ELF-1 (cell line): ENCODE measurements at places on chromosomes 6 and 20.

- no peak for DNase-seq
Observed at GRCh38 chr6:11535801-11536230, 1.7 kb upstream of the TMEM170B start.

GRCh38 chr6:88458662-88459061, 292.5 kb upstream of the CNR1 start:
- no peak for DNase-seq

- no peak for DNase-seq
Observed at GRCh38 chr6:170032197-170032596, 258.7 kb downstream of the DLL1 start.

DNA sequence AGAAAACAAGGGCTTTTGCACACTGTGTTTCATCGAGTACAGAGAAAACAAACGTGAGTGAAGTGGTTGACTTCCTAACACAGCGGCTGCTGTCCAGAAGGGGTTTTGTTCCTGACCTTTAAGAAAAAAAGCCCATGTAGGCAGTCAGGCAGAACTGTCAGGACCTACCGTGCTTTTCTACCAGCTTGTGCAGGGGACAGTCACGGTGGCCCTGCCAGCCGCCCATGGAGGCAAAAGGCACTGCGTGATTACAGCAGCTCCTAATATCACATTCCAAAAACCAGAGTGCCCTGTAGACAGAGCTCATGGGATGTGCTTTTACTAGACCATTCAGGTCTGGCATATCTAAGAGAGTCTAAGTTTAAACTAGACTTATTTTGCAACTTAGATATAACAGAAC, 12.2 kb downstream of the TNFAIP3 start:
- no peak for DNase-seq

GRCh38 chr20:6767536-6768227, at the start of gene BMP2:
BMP2 (plus strand) TSS chr20:6767686; CDS start chr20:6770127, 2,441 bp downstream.
- DNase-seq = no peak

GRCh38 chr6:88702956-88703556, 260.4 kb downstream of the RNGTT start:
- DNase-seq = no peak

- no peak for DNase-seq
Observed at GRCh38 chr6:110741517-110741916, 73.8 kb downstream of the CDK19 start.

GRCh38 chr20:16317445-16318362, 255.5 kb downstream of the KIF16B start:
- no peak for DNase-seq

DNA sequence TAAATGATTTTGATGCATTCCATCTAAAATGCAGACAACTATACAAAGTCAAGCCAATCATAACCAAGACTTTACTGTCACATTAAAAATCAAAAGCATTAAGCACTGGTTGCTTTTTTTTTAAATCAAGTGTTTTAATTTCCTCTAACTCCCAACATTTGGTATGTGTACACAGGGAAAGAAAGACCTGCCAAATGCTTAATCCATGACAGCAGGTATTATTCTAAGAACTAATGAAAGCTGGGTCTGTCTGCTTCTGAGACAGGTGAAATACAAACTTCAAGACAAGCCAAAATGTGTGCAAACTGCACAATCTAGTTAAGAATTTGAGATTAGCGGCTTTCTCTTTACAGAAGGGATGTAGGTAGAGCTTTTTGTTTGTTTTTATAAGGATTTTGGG, 126.1 kb downstream of the GMDS start:
- DNase-seq = no peak

DNA sequence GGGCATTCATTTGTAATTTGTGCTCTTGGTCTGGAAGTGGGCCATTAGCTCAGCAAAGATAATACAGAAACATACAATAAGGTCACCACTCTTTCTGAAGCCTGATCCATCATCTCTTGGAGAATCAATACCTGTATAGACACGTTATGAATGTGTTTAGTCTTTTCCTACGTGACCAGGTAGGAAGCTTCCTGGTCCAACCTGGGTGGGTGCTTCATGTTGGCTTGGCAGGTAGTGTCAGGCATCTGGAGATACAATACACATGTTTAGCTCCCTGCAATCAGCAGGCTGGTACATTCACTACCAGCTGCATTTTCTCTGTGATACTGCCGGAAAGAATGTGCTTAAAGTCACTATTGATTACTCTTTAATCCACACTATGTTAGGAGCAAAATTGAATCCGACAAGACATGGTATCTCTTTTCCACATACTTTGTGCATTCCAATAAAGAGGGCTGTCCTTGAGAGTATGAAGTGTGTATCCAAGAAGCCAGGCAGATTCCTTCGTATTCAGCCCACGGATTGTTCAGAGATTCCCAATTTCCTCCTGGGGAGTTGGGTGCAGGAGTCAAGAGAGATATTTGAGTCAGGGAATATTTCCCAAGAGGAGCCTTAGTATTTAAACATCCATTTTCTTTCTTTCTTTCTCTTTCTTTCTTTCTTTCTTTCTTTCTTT, 49.9 kb upstream of the RANBP9 start:
- no peak for DNase-seq

DNA sequence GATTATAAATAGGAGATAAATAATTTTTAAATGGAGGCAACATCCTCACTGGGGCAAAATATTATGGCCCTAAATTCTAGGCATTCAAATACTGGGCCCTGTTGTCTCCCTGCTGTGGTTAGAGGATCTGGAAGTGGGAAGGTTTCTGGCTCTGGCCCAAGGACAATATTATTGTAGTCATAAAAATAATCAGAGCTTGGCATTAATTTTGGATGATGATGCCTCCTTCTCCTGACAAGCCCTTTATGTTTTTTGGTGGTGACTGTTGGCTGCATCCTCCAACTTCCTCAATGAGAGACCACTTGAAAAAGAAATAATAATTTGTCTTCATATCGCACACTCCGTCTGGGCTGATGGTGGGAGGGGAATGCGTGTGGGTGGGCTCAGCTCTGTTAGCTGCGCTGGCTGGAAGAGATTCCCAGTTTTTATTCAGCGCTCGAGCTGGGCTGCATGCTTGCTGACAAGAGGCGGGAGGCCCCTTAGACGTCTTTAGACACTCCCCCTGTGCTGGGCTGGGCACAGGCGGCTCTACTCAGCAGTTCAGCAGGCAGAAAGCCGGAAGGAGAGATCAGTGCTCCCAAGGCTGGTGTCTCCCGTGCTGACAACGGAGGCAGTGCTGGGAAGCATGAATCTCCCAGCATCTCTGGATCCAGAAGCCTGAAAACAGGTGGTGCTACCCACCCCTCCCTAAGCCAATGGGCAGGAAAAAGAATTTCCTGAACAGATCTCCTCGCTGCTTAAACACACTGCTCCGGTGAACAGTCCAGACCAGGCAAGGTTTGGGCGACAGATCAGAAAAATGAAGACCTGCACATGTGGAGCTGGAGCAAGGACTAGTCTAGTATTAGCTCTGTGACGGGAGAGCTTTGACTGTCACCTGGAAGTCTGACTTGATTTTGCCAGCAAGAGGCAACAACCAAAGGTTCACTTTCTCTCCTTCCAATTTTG, 97.7 kb downstream of the SYCP2 start:
- DNase-seq = peak; percentile 63

DNA sequence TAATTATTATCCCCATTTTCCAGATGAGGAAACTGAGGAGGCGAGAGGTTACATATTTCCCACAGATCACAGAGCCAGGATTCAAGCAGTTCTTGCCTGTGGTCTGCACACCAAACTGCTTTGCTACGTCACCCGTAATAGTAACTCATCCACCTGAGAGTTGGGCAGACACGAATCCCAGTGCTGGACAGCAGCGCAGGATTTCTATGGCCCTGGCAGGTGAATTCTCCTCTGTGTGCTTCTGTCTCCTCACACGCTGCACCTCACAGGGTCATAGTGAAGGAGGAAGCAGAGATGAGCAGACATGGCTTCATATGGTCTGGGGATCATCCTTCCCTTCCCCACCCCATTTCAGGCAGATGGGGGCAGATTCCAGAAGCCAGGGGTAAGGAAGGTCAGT, 127.0 kb upstream of the LRFN2 start:
- DNase-seq = no peak

- no peak for DNase-seq
Observed at GRCh38 chr6:21099338-21100314, 493.9 kb upstream of the SOX4 start.
